Activated CD4-positive, CD25-positive, alpha-beta regulatory T cell (primary cell): ENCODE measurements at places on chromosomes 2 and 18.

GRCh38 chr2:27765621-27766286, 5.8 kb upstream of the MRPL33 start:
- DNase-seq: peak; percentile 5

DNA sequence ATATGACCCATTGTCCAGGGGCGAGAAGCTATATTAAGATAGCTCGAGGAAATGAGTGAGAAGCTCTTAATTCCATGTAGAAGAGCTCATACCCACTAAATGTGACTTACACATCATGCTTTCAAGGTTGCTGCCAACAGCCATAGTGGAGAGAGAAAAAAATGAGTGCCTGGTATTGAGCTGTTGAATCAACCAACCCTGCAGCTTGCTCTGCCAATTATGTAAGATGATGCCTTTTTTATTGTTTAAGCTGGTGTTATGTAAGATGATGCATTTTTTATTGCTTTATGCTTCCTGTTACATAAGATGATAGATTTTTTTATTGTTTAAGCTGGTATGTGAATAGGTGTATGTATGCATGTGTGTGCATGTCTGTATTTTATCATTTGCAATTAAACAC, 228.2 kb downstream of the CCDC178 start:
- no peak for DNase-seq

DNA sequence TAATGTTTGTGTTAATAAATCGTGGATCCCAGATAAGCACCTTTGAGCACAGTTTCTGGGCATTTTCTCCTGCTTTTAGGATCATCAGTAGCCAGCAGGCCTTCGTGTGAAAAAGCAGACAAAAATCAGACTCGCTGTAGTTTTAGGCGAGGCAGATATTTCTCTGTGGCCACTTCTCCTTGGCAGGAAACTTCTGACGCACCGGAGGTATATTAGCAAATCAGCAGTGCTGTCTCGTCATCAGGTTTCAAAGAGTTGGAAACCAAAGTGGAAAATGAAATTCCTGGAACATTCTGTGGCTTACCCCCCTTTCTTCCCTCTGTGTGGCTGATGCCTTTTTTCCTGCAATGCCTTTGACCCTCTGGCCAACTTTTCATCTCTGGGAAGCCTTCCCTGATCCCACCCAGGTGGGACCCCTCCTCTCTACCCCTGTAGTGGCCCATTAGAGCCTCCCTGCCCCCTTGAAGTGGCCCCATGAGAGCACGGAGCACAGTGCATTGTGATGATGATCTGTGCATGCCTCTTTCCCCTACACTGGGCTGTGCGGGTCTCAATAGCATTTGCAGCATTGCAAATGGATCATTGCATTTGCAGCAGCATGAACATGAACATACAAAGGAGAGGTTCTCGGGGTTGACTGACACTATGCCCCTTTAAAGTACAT, 93.3 kb downstream of the RNF144A start:
- DNase-seq: no peak

GRCh38 chr2:95006588-95006987, 18.9 kb upstream of the MAL start:
- no peak for DNase-seq

- DNase-seq: no peak
Measured at GRCh38 chr2:141957827-141958450, 172.9 kb downstream of the LRP1B start.

DNA sequence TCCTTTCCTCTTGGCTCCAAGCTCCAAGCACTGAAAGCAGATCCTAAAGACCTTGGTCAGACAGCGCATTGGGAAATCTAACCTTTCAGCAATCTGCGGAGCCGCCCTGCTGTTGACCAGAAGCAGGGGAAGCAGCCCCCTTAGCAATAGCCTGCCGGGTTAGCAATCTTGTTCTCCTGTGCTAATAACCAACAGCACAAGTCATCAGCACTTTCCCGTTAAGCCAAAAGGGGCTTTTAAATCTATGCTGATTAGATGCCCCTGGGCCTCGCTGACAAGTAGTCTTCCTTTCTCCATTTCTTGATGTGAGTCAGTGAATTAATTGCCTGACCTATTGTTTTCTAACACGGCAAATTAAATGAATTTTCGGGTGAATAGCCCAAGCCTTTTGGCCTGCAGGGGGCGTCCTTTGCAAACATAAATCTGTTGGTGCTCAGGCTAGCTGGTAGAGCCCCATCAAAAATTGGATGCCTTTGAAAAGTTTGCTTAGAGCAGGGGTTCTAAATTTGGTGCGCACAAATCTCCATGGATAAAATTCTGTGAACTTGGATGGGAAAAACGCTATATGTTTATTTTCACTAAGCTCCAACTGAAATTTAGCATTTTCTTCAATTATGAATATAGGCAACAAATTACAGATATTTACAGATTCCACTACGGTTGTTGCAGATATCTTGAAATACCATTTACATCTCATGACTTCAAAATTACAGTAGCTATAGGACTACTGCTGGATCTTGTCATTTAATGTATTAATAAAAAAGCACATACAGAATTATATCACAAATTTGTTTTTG, 24.6 kb downstream of the MAIP1 start:
- peak; percentile 81 for DNase-seq

DNA sequence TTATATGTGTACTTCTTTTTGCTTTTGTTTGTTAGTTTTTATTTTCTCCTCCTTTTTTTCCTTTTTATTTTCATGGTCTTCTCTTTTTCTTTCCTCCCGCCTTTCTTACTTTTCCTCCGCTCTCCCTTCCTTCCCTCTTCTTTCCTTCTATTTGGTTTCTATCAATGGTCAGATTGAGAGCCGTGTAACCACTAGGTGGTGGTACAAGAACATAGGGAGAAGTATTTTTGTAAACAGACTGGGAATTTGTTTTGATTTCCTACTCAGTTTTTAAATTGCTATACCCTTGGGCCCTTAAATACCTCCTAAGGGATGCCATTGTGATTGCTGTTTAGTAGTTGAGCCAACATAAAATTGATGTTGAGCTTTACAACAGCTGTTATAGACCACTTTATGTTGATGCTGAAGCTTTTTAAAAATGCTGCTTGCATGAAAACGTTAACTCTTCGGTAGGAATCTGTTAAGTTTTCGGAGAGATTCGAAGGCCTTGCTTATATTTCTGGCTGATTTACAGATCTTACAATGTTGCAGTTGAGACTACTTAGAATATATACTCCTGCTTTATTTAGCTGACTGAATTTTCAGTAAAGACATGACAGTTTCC, 124.2 kb downstream of the UBE2E3 start:
- no peak for DNase-seq

DNA sequence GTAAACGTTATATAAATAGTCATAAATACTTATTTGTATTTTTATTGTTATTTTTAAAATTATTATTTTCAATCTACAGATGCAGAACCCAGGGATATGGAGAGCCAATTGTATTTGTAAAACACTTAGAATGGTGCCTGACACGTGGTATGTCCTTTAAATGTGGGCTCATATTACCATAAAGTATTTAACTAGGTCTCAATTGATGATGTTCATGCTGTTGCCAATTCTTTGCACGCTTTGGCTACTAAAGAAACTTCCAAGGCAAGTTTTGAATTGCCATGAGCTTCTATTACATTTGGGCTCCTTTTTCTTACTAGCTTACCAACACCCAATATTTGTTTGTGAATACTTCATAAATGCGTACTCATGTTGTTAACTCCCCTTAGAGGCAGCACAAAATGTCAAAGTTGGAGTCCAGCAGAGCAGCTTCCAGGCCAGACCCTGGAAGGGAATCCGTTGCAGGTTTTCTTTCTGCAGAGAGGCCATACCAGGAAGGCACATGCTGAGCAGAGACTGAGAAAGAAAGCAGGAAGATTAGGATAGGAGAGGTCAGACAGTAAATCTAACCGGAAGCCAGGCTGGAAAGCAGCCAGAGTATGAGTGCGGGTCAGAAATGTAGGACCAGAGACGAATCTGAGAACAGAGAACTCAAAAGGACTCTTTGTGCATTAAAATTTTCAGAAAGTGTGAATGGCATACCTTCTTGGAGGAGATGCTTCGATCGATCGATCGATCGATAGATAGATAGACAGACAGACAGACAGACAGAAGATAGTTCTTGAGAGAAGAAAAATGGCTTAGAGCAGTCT, 4.2 kb upstream of the NOSTRIN start:
- no peak for DNase-seq

DNA sequence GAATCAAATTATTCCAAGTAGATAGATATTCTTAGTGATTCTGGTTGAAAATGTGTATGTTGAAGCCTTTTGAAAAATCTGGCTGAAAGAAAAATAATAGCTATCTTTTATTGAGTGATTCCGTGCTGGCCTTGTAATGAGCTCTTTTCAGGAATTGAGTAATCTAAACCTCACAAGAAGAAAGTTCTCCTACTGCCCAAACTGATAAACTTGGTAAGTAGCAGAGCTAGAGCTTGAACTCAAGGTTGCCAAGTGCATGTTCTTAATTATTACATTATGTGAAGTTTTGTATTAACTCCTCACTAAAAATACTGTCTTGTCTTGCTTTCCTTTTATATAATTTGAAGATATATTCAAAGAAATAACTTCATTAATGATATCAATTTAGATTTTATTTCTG, 1.6 kb upstream of the PPP1R1C start:
- DNase-seq: no peak

- no peak for DNase-seq
Measured at GRCh38 chr18:24016643-24017042, 2.1 kb downstream of the TTC39C start.

DNA sequence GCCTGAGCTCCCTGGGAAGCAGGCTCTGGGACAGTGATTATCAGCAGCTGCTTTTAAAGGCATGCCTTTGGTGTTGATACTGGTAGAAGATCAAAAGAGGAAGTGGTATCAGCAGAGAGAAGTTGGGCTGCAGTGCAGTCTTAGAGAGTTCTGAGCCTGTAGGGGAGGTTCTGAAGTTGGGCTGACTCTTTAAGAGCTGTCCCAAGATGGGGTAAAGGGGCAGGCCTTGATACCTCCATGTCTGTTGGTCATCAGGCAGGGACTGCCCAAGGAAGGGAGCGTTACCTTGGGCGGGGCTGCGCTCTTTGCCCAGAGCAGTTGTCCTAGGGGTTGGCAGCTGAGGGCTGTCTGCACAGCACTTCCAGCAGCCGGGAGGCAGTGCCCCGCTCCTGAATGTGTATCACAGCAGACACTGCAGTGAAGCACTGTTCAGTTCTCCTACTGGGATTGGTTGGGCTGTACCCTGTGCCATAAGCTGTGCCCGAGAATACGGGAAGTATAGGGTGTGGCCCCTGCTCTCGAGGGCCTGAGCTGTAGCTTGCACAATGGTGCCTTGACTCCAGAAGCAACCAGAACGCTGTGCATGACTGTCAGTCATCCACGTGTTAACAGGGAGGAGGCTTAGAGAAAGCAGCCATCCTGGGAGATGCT, 177.0 kb downstream of the CTIF start:
- no peak for DNase-seq

DNA sequence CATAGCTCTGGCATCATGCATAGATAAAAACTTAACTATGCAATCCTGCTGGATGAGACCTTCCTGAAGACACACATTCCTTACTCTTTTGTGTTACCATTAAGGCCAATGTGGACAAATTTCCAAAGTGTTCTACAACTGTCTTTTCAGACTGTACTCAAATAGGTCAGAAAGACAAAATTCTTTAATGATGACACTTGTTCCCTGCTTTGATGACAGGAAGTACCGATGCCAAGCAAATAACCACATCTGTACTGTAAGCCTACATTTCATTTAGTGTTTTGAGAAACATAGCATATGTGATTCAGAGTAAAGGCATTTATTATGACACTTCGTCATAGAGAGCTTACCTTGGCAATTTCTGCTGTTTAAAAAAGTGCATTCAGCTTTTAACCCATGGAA, 55.0 kb downstream of the PMAIP1 start:
- no peak for DNase-seq

- no peak for DNase-seq
Measured at GRCh38 chr2:20617892-20618467, 32.9 kb downstream of the HS1BP3 start.

DNA sequence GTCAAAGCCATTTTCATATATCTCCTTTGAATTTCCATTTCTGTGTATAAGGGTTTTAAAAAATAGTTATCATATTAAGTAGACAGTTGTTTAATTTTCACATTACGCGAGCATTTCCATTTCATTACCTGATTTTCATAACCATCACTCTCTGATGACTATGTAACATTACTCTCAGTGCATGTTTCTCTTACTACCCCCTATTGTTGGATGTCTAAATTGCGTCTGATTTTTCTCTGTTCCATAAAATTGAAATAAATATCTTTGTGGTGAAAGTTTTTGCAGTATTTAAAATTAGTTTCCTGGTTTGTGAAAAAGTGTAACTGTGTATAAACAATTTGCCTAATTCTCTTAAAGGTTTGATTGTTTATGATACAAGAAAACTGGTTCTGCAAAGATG, 123.8 kb downstream of the MYO1B start:
- no peak for DNase-seq

DNA sequence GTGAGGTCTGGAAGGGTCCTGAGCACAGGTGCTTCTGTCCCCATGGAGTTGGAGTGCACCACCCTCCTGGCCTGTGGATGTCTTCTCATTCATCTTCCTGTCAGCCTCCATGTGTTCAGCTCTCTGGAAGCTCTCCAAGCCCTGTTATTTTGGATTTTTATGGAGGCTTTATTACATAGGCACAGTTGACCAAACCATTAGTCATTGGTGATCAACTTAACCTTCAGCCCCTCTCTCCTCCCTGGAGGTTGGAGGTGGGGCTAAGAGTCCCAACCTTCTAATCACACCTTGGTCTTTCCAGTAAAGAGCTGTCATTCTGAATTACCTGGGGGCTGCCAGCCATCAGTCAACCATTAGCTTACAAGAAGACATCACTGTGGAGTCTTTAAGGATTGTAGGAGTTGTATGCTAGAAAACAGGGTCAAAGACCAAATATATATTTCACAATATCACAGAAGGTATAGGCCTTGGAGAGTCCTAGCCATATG, 7.5 kb upstream of the MCFD2 start:
- no peak for DNase-seq

DNA sequence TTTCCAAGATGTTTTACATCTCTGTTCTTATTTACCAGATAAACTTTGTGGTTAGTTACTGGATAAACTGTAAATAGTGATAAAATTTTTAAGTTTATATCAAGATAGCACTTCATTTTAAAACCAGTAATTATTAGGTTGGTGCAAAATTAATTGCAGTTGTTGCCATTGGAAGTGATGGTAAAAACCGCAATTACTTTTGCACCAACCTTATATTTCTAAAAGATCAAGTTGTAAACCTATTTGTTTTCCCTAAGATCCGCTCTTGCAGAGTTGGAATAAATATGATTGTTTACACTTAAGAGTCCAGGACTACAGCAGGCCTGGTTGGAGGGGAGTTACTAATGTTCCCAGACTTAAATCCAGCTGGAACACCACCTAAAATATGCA, 479 bp upstream of the AOX1 start:
- no peak for DNase-seq
